Left lobe of liver (tissue), 2 donors: ENCODE measurements at places on chromosomes 2 and 18. TPM values are rescaled to one million over a fixed set of nuclear protein-coding genes. Genes with fewer than 3 reads are reported as not detected.

GRCh38 chr2:213562539-213563180 lies 278.4 kb downstream of the SPAG16 start:
- DNase-seq: no peak

DNA sequence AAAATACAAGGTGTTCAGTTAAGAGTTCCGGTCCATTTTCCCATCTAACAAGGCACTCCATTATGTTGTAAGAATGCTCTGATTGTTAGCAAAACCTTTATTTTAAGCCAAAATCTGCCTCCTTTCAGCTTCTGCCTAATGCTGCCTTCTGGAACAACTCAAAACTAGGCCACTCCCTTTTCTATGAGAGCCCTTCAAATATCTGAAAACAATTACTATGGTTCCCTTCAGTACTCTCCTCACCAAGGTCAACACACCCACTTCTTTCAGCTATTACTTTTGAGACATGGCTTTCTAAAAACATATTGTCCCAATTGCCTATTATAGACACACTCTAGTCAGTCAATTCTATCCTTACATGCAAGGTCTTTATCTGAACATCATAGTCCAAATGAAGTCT lies 429.4 kb downstream of the ERBB4 start:
- no peak for DNase-seq

CPLX4 gene
- not detected for total RNA-seq

DNA sequence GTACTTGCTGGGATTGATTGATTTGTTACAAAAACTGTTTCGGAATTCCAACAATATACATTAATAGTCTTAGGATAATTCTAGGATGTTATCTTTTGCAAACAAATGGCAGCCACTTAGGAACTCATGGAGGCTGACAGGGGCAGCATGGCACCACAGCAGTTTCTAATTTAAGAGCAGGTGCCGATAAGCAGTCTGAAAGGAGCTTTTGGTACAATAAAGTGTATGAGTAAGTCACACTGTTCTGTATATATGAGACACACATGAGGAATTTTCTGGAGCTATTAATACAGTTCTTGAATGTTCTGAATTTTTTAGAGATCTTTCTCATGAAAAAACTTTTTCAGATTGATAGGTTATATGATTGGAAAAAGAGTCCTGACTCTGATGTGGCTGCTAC lies 52.2 kb downstream of the EIF5B start:
- DNase-seq: no peak

E2F6 gene
- total RNA-seq: 5.0 TPM

GRCh38 chr18:45066886-45067285 lies 386.2 kb downstream of the SETBP1 start:
- no peak for DNase-seq

FEV gene
- total RNA-seq: not detected

DNA sequence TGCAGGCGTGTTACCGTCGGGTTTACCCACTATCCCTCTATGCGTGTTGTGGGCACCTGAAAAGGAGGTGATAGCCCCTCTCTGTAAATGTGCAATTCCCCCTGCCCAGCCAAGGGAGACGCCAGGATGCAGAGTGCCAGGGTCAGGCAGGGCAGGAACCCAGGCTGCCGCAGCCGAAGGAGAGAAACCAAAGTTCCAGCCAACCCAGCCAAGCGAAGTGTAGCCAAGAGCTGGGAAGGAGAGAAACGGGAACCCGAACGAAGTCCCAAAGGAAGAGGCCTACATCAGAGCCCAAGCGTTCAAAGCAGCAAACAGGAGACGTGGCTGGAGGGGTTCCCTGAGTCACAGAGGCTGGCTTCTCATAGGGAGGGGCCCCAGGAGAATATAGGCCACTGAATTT lies 24.2 kb upstream of the SPR start:
- DNase-seq: no peak

LAMA1 gene
- 0.33 TPM for total RNA-seq

- no peak for DNase-seq
Measured at GRCh38 chr2:164896226-164896625, 54.6 kb upstream of the COBLL1 start.

DNA sequence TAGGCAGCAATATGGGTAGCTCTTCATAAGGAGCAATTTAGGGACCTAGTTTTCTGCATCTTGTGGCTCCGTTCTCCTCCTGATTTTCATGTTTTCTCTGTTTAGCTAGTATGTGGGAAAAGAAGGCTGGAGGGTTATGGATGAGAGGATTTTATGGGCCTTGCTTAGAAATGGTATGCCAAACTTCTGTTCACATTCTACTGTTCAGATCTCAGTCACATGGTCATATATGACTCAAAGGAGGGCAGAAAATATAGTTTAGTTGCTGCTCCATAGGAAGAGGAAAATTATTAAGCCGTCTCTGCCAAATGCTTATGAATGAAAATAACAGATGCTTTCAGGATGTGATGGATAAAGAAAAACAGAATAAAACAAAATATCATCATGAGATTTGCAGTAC lies 361.8 kb upstream of the CWC22 start:
- no peak for DNase-seq
